ENCODE measurements at places on chromosomes 2 and 18.
A peak's percentile ranks its signal among the peaks of the same experiment; 100 is the strongest.

- DNase-seq, result no peak
These were observed 86.0 kb downstream of the NRP2 start for GRCh38 chr2:205768341-205768740.

DNA sequence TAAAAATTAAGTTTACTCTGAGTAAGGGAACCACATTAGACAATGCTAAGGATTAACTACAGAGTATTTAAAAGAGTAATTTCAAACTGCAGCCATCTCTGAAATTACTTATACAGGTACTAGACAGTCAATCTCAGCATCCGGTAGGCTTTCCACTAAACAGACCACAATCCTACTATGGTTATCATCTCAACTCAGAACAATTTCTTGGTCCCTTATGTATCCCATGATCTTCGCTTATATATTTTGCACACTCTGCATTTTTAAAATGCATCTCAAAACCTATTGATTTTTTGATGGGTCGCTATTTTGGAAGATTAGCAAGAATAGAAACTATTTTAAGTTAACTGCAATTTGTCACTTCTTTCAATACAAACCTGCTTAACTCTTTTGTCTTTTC lies 1.4 kb downstream of the PPP4R1 start:
- DNase-seq, result no peak

GRCh38 chr2:239690651-239691631 lies 290.1 kb upstream of the HDAC4 start:
- DNase-seq, result no peak

DNA sequence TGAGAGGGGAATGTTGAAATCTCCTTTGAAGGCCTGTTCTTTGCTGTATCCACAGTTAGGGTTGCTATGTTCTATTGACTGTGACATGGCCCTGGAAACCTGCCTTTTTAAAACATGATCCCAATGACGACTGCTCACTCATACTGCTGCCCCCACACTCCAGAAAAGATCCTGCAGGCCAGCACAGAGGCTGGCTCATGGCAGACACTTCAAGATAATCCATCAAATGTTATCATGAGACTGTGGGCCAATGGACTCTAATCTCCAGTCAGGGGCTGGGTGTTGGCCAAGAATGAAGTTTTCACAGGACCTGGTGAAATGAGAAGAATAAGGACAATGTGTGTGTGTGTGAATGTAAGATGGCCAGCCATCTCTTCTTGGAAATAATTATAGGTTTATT lies 59.0 kb upstream of the THOC1 start:
- no peak for DNase-seq

DNA sequence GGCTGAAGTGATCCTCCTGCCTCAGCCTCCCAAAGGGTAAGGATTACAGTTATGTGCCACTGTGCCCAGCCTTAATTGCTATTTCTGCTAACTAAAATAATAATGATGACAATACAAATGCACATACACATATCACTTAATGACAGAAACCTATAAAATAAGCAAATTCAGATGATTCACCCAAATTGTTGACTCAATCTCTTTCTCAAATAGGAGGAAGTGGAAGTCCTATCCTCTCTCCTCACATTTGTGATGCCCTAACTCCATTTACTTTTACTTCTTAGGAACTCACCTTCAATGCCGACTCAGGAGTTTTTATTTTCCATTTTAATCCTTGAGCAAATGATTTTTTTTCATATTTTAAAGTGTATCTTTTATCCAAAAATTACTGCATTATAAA lies 24.5 kb upstream of the RAPH1 start:
- no peak for DNase-seq

DNA sequence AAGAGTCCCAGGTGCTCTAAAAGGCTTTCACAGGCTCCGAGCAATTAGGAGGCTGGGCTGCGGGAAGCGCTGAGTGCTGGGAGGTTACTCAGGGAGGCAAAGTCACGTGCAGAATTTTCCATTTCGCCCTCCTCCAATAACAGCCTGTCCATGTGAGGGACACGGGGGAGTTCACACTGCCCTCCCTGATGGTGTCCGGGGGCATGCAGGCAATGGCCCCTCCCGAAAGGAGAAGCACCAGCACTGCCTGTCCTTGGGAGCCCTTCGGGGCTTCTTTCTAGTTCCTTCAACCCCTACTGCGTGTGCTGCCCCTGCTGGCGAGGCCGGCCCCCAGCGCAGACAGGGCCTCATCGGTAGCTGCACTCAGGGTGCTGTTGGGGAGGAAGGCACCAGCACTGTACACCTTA lies 63.1 kb upstream of the HPCAL1 start:
- peak; percentile 40 for DNase-seq

GRCh38 chr2:207176247-207176646 lies 10.5 kb upstream of the KLF7 start:
- DNase-seq, result no peak

DNA sequence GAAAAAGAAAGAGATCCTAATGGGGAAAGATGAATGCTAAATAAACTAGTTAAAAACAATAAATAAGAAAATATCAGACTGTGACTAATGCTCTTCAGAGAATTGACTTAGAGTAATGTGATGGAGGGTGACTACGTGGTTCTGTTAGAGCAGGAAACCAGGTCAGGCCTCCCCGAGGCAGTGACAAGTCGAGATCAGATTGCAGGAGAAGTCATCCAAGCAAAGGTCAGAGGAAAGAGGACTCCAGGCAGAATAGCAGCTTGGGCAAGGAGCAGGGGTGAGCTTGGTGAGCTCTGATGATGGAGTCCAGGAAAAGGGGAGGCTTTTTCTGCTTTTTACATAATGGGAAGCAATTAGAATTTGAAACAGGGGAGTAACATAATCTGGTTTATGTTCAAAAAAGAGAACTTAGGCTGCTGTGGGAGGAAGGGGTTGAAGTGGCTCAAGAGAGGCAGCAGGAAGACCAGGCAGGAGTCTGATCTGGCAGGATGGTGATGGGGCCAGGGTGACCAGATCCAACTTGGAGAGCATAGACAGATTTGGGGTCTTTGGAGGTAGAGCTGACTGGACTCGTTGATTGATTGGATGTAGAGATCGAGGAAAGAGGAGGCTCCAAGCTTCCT lies 27.3 kb upstream of the ITGB6 start:
- no peak for DNase-seq

- no peak for DNase-seq
These were observed 69.4 kb upstream of the SMAD2 start for GRCh38 chr18:47999801-48000248.

DNA sequence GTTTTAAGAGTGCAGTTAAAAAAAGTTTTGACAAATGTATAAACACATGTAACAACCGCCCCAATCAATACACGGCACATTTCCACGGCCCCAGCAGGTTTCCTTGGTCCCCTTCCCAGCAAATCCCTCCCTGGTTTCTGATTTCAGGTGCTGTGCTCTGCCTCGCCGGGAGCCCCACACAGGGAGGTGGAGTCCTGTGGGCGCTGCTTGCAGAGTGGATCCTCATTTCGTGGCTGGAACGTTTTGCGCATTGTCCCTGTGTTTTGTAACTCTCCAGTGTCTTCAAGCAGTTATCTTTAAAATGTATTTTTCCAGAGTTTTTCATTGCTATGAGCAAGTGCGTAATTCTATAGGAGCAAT lies 124.8 kb downstream of the GALR1 start:
- no peak for DNase-seq

DNA sequence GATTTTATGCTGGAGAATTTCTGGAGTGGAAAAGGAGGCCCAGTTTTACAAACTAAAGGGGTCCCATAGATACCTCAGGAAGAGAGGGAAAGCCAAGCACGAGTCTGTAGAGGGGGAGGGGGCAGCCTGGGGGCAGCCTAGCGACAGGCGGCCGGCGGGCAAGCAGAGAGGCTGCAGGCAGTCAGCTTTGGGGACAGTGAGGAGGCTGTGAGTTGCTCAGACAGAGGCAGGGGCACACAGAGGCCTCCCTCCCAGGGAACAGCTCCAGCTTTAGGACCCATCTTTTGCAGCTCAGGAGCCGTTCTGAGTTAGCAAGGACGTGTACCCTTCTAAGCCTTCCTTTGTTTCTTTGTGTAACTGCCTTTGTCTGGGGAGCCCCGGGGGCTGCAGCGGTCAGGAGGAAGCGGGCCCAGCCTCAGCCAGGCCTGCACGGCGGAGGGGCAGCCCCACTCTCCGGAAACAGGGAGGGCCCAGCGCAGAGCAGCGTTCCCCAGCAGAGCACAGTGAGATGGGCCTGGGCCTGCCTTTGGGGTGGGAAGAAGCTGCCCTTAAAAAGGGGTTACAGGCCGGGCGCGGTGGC lies 41.1 kb upstream of the RALBP1 start:
- DNase-seq, result no peak

GRCh38 chr2:69113627-69114026 lies 100.6 kb downstream of the ANTXR1 start:
- DNase-seq, result no peak

DNA sequence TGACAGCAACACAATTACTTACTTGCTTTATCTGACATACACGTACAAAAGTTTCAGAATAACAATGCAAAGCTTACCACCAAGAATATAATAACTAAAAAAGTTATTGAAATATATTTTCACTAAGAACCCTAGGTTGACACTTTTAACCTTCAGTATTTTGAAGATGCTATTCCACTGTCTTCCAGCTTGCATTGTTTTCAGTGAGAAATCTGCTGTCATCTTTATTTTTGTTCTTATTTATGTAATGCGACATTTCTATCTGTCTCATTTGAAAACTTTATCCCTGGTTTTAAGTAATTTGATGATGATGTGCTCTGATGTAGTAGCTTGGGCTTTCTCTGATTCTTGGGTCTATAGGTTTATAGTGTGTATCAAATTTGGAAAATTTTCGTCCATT lies 165.0 kb upstream of the SMIM21 start:
- no peak for DNase-seq

GRCh38 chr2:30915486-30915885 lies 108.2 kb upstream of the CAPN13 start:
- DNase-seq, result no peak

GRCh38 chr18:11147371-11147951 lies 1.9 kb downstream of the PIEZO2 start:
- no peak for DNase-seq

GRCh38 chr2:197254776-197255530 lies 55.6 kb downstream of the ANKRD44 start:
- DNase-seq, result no peak

GRCh38 chr2:173922760-173923159 lies 42.4 kb downstream of the SP3 start:
- no peak for DNase-seq

- no peak for DNase-seq
These were observed 27.4 kb upstream of the CCNYL1 start for GRCh38 chr2:207683879-207684627.

- no peak for DNase-seq
These were observed at the start of gene SCTR for GRCh38 chr2:119523952-119524694. Gene SCTR, minus strand, starts transcription at chr2:119524483. Its CDS starts 257 bp downstream, at chr2:119524226.

GRCh38 chr18:2895391-2895790 lies 48.6 kb downstream of the EMILIN2 start:
- peak; percentile 6 for DNase-seq

GRCh38 chr2:181575024-181575649 lies 81.8 kb downstream of the CERKL start:
- DNase-seq, result no peak

DNA sequence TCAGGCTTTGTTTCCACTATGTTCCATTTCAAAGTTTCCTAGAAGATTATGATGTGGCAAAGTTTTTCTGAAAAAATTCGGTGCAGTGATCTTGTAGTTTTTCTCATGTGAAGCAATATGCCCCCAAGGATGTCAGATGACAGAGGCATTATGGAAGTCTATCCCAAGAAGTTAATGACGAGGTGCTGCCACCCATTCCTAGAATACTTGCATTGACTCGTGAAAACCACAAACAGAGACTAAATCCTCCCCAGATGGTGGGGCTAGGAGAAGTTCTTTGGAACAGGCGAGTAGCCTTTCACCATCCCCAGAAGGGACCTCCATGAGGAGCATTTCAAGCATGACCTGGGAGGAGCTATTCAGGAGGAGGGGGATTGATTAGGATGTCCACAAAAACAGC lies 40.2 kb upstream of the COPS8 start:
- no peak for DNase-seq

GRCh38 chr18:9017167-9017904 lies 85.2 kb upstream of the NDUFV2 start:
- DNase-seq, result peak; percentile 46

DNA sequence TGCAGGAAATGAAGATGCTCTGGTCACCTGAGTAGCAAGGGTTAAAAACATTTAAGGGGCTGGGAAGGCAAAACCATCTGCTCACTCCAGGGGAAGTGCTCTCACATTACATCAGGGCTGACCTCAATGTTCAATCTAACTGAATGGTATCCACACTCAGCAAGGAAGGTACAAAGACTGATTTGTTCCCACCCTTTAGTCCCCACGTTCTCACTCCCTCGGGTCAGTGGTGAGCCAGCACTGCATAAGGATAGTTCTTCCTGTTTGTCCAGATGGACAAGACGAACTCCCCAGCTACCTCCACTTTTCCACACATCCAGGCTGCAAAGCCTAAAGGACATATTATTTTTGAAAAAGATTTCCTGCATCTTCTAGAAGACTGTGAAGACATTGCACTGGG lies 126.6 kb upstream of the SLC14A2 start:
- DNase-seq, result no peak

DNA sequence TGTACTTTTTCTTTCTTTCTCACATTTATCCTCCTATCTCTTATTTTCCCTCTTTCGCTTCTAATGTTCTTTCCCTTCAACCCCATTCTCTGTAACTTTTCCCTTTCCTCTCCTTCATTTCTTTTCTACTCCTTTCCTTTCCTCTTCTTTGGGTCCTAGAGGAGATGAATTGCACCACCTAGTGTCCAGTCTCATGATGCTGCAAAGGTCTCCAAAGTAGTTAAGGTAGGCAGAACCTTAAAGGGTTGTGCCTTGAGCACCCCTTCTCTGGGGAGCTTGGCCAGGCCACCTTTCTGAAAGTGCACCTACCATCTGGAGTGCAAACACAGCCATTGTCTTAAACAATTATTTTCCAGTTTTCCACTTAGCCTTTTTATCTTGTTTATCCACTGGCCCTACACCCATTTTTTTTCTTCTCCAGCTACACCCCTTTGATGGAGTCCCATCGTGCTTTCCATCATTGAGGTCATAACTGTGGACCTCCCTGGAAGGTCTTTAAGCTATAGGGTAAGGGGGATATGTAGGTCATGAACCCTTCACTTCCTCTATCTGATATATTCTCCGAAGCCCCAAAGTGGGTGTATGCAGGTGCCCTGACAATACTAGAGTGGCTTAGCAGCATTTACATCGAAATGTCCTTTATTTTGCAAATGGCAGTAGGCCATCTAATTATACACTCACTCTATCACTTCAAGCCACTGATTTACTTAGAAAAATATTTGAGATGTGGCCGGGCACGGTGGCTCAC lies 155.9 kb downstream of the ESCO1 start:
- no peak for DNase-seq

DNA sequence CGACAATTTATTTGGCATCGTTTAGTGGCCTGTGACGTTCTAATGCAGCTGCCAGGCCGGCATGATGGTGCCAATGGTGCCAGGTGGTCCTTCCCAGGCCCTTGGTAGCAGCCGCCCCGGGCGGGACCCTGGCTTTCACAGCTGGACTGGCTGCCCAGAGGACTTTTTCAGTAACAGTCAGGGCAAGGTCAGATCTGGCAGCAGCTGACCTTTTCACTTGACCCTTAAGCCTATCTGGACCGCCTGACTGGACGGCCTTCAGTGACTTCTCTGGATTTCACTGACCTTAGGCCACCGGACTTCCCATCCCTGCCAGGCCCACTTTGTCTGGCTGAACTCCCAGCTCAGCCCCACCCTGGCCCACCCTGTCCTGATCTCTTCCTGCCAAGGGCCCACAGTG lies 15.9 kb downstream of the TRIB2 start:
- no peak for DNase-seq

Data from uterus (tissue), 4 donors.